Activated naive CD8-positive, alpha-beta T cell treated with anti-CD3 and anti-CD28 coated beads for 36 hours (primary cell): ENCODE measurements at places on chromosomes 13 and 19. TPM values are rescaled to one million over a fixed set of nuclear protein-coding genes. Genes with fewer than 3 reads are reported as not detected.

SAMD1 gene
- total RNA-seq, result 68.0 TPM

ATG4D gene
- total RNA-seq, result 26.4 TPM

CDC42EP5 gene
- total RNA-seq, result 0.34 TPM

PBX4 gene
- total RNA-seq, result 8.2 TPM

LYPD3 gene
- total RNA-seq, result 5.2 TPM
